ENCODE measurements at places on chromosomes 6 and 20. TPM values are rescaled to one million over a fixed set of nuclear protein-coding genes. Genes with fewer than 3 reads are reported as not detected.

Gene FGD2
- not detected for total RNA-seq

Gene PSORS1C1
- 1.1 TPM for total RNA-seq

- DNase-seq = no peak
Observed at GRCh38 chr20:45957021-45957941, 14.7 kb downstream of the ZNF335 start.

- peak; percentile 60 for DNase-seq
Observed at GRCh38 chr20:52481443-52481842, 289.9 kb upstream of the ZFP64 start.

DNA sequence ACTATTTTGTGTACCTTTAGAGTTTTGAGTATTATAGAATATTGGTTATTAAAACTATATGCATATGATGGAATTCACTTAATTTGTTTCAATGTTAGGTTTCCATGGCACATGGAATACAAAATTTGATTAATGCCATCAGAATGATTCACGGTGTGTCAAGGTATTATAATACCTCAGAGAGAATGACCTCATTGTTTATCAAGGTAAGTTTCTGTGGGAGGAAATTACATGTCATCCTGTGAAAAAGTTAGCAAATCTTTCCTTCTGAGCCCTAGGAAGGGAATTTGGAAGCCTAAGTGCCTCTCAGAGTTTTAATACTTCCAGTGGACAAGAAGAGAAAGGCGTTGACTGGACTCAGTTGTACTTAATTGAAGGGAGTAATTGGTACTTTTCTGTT lies 40.8 kb downstream of the DNAH8 start:
- no peak for DNase-seq

- DNase-seq = no peak
Observed at GRCh38 chr6:15628499-15629131, 34.2 kb downstream of the DTNBP1 start.

GRCh38 chr6:7725849-7726415 lies at the start of gene BMP6:
BMP6 (plus strand) TSS chr6:7726099; CDS start chr6:7726956, 857 bp downstream.
- peak; percentile 89 for DNase-seq

- DNase-seq = no peak
Observed at GRCh38 chr6:115896538-115897129, 164.1 kb downstream of the FRK start.

Gene PPP1R16B
- total RNA-seq = not detected

- no peak for DNase-seq
Observed at GRCh38 chr20:62622877-62623487, 19.3 kb upstream of the SLCO4A1 start.

Gene CASS4
- 0.67 TPM for total RNA-seq

DNA sequence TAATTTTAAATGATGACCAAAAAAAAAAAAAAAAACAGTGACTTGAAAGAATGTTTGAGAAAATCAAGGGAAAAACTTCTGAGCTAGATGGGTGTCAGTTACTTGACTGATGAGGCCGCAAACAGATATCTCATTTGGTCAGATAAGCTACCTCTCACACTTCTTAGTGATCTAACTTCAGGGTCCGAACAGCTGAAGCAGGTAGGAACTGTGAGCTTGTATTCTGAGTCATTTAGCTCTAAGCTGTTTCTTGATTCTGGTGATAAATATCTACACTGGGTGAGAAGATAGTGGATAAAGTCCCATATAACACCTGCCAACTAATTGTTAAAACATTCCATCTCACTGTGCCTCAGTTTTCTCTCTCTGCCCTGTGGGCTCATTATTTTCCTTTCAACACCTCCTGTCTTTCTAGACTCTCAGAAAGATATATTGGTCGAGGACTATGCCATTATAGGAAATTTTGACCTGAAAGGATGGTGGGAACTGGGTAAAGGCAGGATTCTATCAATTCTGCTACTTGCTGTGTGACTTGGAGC lies 7.7 kb downstream of the KIF3B start:
- no peak for DNase-seq

Gene GJA10
- total RNA-seq = not detected

DNA sequence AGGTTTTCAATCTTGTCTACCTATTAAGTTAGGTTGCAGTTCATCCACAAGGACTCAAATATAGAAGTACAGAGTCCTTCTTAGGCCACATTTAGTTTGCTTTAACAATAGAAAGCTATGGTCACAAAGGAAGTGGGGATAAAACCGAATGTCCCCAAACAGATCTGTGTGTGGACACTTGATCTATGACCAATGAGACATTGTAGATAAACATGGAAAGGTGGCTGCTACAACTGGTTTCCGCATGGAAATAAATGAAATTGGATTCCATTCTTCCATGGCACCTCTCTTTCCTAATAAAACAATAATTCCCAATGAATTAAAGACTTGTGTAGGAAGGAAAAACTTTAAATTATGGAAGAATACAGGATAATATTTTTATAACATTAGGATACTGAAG lies 20.4 kb upstream of the DOK5 start:
- DNase-seq = no peak

Gene GABRR1
- total RNA-seq = not detected

GRCh38 chr6:104809116-104809515 lies 50.6 kb downstream of the HACE1 start:
- no peak for DNase-seq

Gene LINC00237
- total RNA-seq = not detected

Gene LATS1
- 39.0 TPM for total RNA-seq

GRCh38 chr20:48600470-48600945 lies 227.3 kb downstream of the PREX1 start:
- no peak for DNase-seq

Gene HLA-DPA1
- total RNA-seq = 2.0 TPM

DNA sequence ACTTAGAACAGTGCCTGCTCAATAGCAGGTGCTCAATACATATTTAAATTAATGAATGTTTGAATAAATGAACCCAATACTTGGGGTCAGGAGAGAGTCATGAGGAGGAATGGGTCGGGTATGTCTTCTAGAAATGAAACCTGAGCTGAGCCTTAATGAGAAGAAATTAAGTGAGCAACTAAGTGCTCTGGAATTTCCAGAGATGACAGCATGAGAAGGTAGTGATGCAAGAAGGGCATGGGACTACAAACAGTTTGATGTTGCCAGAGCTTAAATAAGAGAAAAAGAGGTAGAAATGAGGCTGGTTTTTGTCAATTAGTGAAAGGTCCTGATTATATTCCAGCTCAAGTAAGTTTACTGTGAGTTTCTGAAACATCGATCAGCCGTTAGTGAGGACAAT lies 82.9 kb downstream of the PDE10A start:
- DNase-seq = no peak

DNA sequence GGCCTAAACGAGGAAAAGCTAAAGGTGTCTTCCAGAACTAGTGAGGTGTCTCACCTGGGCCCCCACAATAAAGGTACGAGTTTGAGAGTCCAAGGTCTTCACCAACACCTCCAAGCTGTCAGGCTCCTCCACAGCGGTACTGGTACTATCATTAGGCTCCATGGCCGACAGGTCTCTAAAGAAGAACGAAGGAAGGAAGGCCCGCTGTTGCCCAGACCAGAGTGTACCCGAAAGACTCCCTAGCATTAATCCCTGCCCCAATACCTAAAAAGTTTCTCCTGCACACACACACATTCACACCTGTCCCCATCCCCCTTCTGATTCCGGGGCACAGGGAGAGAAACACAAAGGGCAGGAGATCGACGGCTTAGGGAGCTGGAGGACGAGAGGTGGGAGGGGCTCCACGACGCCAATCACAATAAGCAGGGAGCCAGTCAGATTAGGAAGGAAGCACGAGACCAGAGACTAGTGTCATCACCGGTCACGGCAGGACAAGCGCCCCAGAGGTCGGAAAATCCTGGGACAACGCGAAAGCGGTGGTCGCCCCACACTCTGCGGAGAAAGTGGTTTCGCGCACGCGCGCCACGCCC lies 764 bp downstream of the BAG6 start:
- no peak for DNase-seq

Gene SLC13A3
- total RNA-seq = 19.7 TPM

Gene BMP7
- total RNA-seq = 22.2 TPM

Gene GNRH2
- 2.1 TPM for total RNA-seq

- no peak for DNase-seq
Observed at GRCh38 chr6:79993012-79993910, 11.2 kb upstream of the TTK start.

Gene ME1
- 9.0 TPM for total RNA-seq

Gene BCAS1
- total RNA-seq = 0.20 TPM

Gene SOX12
- 66.8 TPM for total RNA-seq

GRCh38 chr20:14928083-14928482 lies 590.7 kb upstream of the FLRT3 start:
- DNase-seq = no peak

- no peak for DNase-seq
Observed at GRCh38 chr6:154352898-154353585, 3.6 kb downstream of the IPCEF1 start.

DNA sequence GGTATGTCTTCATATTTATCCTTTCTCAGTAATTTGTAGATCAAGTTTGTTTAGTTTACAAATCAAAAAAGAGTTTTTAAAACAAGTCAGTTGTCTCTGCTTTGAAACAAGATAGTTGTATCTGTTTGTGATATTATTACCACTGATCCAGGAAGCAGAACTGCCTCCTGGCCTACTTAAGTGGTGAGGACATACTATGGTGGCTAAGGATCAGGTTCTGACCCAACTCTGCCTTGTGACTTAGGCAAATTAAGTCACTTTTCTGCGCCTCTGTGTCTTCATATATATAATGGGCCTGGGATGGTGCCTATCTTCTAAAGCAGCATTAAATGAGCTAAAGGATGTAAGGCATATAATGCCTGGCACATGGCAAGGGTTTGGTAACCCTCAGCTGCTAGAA lies 8.7 kb downstream of the ANKS1A start:
- DNase-seq = no peak

DNA sequence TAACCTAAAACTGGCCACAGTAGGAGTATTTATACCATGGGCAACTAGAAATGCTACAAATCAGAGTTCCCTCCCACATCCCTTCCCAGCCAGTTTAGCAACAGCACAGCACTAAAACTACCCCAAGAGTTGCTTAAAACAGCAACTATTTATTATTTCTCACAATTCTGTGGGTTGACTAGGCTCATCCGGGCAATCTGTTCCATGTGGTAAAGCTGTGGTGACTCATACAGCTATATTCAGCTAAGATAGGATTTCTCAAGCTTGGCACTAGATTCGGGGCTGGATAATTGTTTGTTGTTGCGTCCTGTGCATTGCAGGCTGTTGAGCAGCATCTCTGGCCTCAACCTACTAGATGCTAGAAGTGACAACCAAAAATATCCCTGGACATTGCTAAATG lies 8.6 kb upstream of the HECA start:
- DNase-seq = no peak

Gene PRPF6
- 65.9 TPM for total RNA-seq

Gene UNC5CL
- 2.1 TPM for total RNA-seq

Gene MYLK4
- total RNA-seq = 0.89 TPM

DNA sequence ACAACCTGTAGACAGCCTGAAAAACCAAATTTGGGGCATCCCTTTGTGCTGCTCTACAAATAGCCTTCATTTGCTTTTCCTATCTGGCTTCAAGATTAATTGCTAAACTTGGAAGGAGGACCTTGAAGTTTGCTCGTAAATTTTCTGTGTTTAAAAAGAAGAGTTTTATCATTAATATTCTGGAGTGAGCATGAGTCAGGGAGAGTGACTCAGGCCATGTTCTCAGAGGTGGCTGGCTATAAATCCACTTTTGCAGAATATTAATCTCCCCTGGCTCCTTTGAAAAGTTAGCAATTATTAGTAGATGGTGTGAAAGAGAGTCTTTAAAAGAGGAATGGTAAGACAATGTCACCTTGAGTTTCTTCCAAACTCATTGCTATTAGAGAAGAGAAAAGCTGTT lies 91.0 kb downstream of the ANKEF1 start:
- DNase-seq = no peak

DNA sequence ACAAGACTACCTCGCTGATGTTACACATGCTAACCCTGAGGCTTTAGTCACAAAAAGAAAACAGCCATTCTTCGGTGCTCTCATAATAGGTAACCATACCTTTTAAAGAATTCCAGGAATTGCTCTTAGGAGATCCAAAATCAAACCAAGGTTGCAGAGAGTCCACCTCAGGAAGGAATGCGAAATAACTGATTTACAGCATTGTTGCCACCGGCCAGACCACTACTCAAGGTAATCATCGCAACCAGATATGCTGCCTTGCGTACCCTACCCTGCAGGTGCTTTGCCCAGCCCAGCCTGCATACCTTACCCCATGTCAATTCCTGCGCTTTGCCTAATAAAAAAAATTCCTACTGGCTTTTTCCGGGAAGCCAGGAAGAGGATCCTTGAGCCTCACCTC lies 27.0 kb downstream of the NUP153 start:
- DNase-seq = no peak

DNA sequence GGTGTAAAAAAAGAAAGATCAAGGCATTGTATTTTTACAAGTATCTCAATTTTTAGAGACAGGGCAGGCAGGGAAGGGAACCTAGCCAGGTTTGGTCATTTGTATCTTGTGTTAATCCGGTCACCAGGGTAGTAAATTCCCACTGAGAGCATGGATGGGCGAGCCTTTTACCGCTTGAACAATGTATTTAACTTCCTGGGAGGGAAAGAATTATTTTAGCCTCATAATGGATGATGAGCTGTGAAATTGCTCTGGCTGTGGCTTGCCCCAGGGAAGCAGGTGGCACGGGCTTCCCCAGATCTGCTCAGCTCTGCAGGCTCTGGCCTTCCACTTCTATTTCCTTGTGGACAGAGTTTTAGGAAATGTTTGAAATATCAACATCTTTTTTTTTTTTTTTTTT lies 72.9 kb downstream of the TOX2 start:
- no peak for DNase-seq

DNA sequence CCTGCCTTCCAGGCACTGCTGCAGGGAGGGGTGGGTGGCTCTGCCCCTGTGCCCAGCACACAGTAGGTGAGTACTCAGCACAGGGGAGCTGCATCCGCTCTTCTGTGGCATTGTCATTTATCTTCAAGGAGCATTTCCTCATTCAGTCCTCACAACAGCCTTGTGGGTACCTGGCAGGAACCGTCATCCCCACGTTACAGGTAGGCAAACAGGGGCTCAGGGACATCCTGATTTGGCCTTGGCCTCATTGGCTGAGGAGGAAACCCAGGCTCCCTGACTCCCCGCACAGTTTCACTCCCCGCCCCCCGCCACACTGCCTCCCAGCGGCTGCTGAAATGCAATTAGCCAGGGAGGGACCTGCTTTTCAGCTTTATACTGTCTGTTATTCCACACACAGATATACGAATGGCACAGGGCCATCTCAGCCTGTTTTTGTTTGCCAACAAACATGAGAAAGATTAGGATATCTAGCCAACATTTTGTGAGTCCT lies 24.2 kb upstream of the PNPLA1 start:
- DNase-seq = no peak

Gene ELOVL4
- 3.6 TPM for total RNA-seq

DNA sequence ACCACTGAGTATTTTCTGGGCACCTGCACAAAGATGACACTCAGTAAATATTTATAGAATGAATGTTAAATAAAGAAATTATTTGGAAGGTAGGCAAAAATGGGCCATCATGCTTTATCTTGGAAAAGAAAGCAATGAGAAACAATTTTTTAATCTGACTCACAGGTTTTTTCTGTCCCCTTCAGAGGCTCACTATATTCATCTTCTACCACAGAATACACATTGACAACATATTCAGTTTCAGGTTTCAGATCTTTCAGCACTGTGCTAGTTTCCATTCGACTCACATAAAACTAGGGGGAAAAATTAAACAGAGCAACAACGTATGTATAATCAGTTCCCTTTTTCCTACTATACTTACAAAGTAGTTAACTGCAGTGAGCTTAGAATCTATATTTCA lies 58.3 kb downstream of the COL12A1 start:
- no peak for DNase-seq

Gene SAMD10
- 11.7 TPM for total RNA-seq
